ENCODE measurements at places on chromosomes 12 and 14.

DNA sequence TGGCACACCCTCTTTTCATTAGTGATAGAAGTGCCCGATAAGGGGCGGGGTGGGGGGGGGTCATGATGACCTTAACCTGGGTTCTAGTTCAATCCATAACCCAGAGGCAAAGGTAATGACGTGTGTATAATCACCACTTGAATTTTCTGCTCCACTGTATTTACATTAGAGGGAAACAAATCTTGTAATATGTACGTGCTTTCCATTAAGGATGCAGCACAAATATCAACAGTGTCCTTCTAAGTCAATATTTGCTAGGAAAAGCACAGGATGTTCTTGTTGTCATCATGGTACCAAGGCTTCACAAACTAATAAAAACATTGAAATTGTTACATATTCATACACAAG, 121.2 kb upstream of the SLC38A2 start:
- DNase-seq: no peak

DNA sequence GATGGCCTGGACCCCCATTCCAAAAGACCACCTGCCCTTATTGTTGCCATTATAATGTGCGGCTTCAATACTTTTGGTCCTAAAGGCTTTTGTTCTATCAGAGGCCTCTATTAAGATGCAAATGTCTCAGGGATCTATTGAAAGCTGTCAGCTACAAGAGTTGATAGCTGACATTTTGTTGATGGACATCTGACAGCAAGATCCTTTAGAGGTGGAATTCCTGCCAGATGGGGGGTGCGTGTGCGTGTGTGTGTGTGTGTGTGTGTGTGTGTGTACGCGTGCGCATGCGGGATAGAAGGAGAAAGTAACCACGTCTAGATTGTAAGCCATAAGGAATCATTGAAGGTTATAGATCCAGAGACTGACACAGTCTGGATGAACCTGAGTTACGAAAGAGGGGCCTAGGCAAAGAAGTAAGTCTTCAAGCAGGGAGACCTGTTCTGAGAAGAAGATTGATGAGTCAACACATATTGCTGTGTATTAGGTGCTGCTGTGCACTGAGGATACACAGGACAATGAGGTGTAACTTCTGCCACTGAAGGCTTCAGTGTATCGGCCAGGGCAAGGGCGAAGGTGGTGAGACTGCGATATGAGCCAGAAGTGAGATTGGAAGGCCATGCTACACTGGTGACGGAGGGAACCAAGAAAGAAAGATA, 89.2 kb downstream of the PRMT8 start:
- no peak for DNase-seq

GRCh38 chr14:81453166-81453766, 53.1 kb upstream of the STON2 start:
- DNase-seq: peak; percentile 44

DNA sequence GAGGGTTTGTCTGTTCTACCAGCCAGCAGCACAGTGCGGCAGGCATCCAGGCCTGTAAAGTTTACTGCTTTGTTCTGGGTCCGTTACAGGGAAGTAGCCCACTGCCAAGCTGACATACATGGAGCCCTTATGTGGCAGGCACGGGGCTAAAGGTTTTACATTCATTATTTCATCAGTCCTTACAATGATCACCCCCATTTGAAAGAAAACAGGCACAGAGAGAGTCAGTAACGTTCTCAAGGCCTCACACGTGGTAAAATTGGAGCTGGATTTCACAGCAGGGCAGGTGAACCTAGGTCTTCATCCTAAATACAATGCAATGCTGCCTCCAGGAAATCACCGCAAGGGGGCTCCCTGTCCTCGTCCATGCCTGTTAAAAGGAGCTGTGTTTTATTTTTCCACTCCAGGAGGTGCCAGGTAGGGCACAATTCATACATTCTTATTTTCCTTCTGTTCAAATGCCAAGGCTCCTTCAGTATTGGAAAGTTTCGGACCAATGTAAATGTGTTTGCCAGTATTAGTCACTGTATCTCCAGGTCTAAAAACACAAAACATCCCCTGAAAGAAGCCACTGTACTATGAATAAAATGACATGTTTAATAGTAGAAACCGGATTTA, 172.2 kb upstream of the GZMB start:
- peak; percentile 8 for DNase-seq

DNA sequence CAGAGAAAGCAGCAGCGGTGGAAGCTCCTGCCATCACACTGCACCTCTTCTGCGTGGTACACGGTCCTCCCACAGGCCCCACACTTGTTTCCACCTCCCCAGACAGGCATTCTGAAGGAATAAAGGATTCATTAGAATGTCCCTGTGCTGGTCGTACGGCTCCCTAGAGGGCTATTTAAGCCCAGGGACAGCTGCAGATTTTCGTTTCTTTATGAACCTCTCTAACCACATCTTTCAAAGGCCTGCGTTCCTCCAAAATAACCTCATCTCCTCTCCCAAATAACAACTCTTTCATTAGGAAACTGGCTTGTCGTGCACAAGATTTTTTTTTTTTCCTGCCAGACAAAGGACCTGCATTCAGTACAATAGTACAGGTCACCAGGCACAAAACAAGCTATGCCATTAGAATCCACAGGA, 12.7 kb downstream of the CSRP2 start:
- DNase-seq: no peak

- no peak for DNase-seq
Observed at GRCh38 chr12:40104461-40105264, 1.2 kb downstream of the SLC2A13 start.

DNA sequence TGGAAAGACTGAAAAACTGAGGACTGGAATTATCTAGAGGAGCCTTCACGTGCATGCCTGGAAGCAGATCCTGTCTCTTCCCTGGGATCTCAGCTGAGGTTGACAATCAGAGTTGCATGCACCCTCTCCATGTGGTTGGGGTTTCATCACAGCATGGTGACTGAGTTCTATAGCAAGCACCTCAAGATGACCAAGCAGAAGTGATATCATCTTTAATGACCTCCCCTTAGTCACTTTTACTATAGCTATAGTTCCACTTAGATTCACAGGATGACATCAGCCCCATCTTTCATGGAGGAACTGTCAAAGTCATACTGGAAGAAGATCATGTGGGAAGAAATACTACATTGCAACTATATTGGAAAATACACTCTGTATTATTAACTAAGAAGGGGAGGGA, 105.8 kb upstream of the ATXN7L3B start:
- DNase-seq: no peak

- DNase-seq: no peak
Observed at GRCh38 chr14:104025534-104025933, 60.0 kb upstream of the ASPG start.
